ENCODE measurements at places on chromosomes 16 and 17. TPM values are rescaled to one million over a fixed set of nuclear protein-coding genes. Genes with fewer than 3 reads are reported as not detected.

The HOXB6 gene
- 48.2 TPM for total RNA-seq

The KRTAP1-5 gene
- total RNA-seq, result 0.29 TPM

The SHCBP1 gene
- total RNA-seq, result 2.6 TPM

The EFCAB13 gene
- total RNA-seq, result 5.3 TPM

The NACA2 gene
- not detected for total RNA-seq

The TP53TG3B gene
- not detected for total RNA-seq

The KRTAP9-4 gene
- total RNA-seq, result not detected

All from glomerular endothelial cell (primary cell).